CD8-positive, alpha-beta T cell (primary cell): ENCODE measurements at places on chromosomes 1 and 21.

DNA sequence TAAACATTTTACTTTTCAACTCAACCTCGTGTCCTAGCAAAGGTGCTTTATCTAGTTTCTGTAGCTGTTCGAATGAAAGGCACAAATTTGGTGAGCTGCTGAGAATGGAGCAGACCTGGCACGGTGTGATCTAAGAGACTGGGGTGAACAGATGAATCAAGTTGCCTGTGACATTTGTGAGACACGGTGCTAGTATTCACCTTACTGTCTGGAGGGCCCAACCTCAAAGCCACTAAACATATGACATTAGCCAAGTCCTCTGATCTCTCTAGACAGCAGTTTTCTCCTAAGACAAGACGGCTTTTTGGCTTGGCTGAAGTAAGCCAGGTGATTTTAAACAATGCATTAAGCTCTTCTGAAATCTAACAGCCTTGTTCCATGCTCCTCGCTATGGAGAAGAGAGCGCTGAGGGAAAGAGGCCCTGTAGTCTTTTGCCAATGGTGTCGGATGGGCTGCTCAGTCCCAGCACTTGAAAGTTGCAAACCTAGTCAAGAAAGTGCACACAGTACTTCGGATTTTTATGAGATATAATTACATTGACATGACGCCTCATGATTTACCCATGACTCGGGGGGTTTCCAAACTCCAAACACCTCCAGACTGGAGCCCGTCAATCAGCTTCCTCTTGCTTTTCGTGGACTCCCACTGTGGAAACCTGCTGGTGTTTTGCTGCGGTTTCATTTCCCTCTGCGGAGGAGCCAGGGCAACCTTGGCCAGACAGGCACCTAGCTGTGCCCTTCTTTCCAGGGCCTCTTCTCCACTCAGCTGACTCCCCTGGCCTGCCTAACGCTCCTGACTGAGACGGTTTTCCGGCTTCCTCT lies 794 bp upstream of the TOR3A start:
- DNase-seq, result peak; percentile 70

DNA sequence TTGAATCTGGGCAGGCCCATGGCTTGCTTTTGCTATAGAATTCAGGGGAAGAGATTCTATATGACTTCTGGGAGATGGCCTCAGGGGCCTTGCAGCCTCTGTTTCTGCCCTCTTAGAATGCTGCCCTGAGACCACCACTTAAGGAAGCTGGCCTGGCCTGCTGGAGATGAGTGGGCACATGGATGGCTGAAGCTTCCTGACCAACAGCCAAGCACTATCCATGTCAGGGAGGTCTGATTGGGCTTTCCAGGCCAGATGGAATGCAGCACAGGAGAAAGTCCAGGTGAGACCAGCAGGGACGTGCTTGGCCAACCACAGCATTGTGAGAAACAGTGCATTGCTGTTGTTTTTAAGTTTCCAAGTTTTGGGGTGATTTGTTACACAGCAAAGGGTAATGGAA lies 308.1 kb downstream of the PTPRU start:
- no peak for DNase-seq

GRCh38 chr1:147654511-147654910 lies 15.8 kb downstream of the ACP6 start:
- DNase-seq, result no peak

DNA sequence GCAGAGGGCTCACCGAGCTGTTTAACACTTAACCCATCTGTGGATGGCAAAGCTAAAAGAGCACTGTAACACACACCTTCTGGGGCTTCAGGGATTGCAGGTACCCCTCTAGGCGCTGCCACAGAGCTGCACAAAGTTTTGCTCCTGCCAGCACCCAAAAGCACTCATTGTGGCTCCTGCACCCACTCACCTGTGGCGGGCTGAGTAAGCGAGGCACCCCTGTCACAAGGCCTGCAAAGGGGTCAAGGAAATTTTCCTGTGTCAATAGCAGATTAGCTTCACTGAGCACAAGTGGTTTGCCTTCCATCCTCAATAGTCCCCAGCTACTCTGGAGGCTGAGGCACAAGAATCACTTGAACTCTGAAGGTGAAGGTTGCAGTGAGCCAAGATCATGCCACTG lies 29.5 kb upstream of the KCNK1 start:
- DNase-seq, result no peak

DNA sequence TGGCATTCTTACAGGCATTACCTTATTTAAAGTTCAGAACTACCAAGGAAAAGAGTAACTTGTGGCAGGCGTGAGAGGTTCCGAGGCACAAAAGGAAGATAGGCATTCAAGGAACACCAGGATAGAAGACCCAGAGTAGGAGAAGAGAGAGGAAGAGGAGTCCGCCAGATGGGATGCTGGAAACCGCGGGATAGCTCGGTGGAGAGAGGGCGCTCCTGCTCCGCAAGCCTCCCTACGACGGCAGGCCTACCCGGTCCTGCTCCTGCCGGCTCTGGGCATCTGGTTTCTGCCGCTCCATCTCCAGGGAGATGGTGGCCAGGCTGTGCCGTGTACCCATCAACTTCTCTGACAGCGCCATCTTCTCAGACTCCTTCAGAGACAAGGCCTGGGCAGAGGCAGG lies 5.4 kb upstream of the NBPF1 start:
- no peak for DNase-seq

- no peak for DNase-seq
Observed at GRCh38 chr1:186980400-186980799, 151.7 kb downstream of the PLA2G4A start.

DNA sequence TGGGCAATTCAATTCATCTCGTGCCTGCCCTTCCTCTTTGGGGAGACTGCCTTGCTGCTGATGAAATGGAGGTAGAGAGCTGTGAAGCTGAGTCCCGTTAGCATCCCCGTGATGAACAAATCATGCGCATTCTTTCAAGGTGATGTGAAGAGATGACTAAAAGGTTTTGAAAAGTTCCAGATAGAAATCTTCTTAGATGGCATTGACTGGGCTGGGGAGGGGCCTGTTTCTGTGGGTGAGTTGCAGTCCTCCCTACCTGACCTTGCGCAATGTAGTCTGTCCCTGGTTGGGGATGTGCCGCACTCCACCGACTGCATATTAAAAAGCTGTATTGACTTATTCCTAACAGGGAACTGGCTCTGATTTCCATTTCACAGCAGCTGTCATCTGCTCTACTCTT lies 49.6 kb downstream of the ST6GALNAC3 start:
- no peak for DNase-seq

- no peak for DNase-seq
Observed at GRCh38 chr1:111904478-111905218, 84.8 kb downstream of the KCND3 start.

GRCh38 chr1:60813071-60813470 lies 269.3 kb upstream of the NFIA start:
- no peak for DNase-seq

GRCh38 chr1:23469372-23469982 lies 14.5 kb downstream of the ASAP3 start:
- no peak for DNase-seq

DNA sequence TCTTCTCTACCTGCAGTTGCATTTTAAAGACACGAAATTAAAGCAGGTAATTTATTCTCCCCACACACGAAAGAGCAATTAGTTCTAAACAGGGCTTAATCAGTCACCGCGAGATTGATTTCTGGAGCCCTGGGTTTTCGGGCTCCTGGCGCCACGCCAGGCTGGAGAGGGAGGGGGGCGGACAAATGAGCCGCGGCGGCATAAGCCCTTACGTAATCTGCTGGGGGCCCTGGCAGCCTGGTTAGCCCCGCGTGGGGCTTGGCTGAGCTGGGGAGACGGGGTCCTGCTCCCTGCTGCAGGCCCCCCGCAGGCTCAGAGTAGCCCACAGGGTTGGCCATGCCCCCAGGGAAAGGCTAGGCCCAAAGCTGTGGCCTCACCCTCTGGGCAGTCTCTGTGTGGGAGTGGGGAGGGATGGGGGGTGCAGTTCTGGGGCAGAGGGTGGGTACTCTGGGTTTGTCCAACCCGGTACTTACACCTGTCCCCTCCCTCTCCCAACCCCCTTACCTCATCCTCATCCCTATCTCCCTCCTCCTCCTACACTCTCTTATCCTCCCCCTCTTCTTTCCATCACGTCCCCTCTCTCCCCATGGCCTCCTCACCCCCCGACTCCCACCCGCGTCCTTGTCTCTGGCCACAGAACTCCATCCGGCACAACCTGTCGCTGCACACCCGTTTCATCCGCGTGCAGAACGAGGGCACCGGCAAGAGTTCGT lies 19.9 kb downstream of the FOXO6 start:
- peak; percentile 52 for DNase-seq

- no peak for DNase-seq
Observed at GRCh38 chr1:107389410-107390396, 248.9 kb downstream of the NTNG1 start.

DNA sequence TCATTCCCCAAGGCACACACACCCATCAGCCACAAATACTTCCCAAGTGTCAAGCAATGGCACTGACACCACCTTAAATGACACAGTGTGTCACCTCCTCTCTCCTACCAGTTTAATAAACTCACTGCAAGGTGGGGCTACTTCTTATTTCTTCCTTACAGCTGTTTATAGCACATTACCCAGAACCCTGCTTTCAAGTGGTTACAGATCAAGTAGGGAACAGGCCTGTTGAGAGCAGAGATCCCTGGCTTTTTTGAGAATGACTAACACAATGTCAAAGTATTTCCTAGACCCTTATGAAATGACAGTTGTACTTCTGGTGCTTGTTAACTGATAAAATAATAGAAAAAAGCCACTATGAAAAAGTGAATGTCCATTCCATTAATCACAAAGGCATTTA lies 19.8 kb downstream of the ZBTB17 start:
- no peak for DNase-seq

GRCh38 chr1:24102961-24103360 lies 9.0 kb downstream of the MYOM3 start:
- DNase-seq, result no peak

DNA sequence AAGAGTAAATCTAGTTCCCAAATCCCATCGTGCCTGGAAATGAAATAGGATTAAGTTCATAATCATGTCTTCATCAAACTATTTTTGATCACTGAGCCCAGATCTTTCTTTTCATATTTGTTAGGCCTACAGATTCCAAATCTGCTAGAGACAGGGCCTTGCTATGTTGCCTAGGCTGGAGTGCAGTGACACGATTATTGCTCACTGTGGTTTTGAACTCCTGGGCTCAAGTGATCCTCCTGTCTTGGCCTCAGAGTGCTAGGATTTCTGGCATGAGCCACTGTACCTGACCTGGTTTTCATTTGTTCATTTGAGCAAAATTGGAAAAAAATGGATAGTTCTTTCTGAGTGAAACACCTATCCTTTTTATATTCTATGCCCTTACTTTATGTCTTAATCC lies 28.0 kb upstream of the DIPK1A start:
- DNase-seq, result no peak

GRCh38 chr21:16194788-16195537 lies 465.2 kb downstream of the USP25 start:
- no peak for DNase-seq

DNA sequence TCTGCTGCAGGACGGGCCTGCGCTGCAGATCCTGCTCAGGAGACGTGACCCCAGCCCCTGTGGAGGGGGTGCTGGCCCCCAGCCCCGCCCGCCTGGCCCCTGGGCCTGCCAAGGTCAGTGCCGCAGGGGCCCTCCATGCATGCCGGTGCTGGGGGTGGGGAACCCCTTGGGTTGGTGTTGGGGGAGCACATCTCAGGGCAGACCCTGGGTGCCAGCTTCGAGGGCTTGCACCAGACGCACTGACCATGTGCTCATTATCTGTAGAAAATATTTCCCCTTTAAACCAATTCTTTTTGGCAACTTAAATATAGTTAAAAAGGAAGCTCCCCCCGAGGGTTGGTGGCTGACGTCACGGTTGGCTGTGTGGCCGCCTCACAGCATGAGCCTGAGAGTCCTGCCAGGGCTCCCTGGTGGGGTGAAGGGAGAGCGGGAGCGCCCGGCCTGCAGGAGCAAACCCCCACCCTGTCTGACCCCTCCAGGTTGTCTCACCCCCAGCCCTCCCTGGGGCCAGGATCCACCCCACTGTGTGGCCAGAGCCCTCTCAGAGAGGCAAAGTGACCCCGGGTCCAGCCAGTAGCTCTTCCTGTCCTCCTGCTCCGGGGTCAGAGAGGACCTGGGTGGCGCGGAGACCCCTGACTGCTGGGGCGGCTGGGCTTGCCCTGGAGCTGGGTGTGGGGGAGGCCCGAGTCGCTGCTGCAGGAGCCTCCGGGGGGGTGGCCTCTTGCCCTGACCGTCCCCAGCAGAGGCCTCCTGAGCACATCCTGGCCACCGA lies 5.3 kb upstream of the PFKL start:
- DNase-seq, result peak; percentile 52

GRCh38 chr1:169106921-169107602 lies 572 bp downstream of the ATP1B1 start:
- no peak for DNase-seq

- DNase-seq, result no peak
Observed at GRCh38 chr1:197393105-197393504, 125.1 kb downstream of the CRB1 start.

- DNase-seq, result no peak
Observed at GRCh38 chr1:230243583-230244353, 176.7 kb downstream of the GALNT2 start.

GRCh38 chr1:114369930-114370329 lies 141.1 kb downstream of the TRIM33 start:
- no peak for DNase-seq

DNA sequence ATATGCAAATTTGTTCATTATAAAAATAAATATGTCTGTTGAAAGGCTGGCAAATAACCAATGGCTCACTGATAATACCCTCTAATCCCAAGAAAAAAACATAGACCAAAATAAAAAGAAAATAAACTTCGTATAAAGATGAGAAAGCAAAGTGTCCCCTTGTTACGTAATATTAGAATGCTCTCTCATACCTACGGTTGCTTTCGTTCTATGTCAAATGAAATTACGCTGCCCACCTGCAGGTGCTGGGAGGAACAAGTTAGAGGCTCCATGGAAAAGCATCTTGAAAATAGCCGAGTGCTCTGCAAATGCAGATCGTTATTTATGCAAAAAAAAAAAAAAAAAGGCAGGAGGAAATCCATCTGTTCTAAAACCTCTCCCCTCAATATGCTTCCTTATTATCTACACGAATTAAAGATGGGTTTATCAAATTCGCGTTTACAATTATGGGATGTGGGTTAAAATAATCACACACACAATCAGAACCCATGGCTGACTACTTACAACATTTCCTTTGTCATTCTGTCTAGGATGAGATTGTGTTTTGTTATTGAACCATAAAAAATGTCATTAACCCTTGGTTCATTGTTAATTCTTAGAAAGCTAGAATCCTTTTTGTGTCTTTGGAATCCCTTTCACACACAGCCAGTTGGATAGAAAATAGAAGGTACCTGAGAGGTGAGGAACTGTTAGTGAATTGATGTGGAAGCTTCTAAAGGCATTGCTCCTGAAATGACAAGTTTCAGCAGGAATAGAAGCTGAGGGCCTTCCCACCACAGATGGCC lies 268.6 kb downstream of the SETD4 start:
- DNase-seq, result no peak

DNA sequence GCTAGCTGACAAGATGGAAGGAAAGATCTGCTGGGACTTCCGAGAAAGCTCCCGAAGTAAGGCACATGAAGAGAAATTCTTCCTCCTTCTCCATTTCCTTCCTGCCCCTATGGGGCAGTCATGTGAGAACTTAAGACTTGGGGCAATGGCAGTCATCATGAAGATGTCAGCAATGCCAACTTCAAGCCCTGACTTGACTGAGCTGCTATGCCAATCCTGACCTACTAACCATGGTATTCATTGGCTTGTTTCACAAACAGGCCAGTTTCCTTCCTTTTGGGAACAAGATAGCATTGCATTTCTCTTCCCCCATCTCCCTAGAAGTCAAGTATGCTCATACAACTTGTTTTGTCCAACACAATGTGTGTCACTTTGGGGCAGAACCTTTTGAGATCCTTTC lies 25.5 kb downstream of the GRIK1 start:
- DNase-seq, result no peak

- DNase-seq, result no peak
Observed at GRCh38 chr1:202085682-202086373, 36.9 kb upstream of the GPR37L1 start.
